ENCODE measurements at places on chromosomes 11 and 22.

- DNase-seq = no peak
Measured at GRCh38 chr11:16977994-16978315, 36.3 kb downstream of the PLEKHA7 start.

- DNase-seq = no peak
Measured at GRCh38 chr11:20015529-20016427, 144.5 kb downstream of the DBX1 start.

GRCh38 chr11:123580137-123580536, 74.3 kb downstream of the SCN3B start:
- no peak for DNase-seq

DNA sequence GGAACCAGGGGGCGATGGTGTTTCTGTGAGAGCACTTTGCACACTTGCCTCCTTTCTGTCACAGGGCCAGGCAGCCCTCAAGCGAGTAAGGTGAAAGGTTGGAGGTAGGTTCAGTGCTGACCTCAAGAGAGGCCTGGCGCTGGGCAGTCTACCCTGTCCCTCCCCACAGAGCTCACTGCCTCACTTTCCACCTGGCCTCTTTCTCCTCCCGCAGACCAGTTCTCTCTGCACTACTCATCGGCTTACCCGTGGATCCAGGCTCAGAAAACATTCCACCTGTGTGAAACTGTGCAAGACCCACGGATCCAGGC, 16.8 kb downstream of the APOL5 start:
- no peak for DNase-seq

All from stimulated activated CD4-positive, alpha-beta T cell treated with anti-CD3 and anti-CD28 coated beads, Interleukin-15, amount 100 ng/mL, for 1 hour (primary cell).